ENCODE measurements at places on chromosomes 1 and 21. TPM values are rescaled to one million over a fixed set of nuclear protein-coding genes. Genes with fewer than 3 reads are reported as not detected.

- no peak overlapping the region for H3K4me3 ChIP-seq
- H3K36me3 ChIP-seq, result no peaks in the 10 kb centered on the region
- H3K4me1 ChIP-seq, result peaks cover 20% of the 10 kb centered on the region
- H3K27me3 ChIP-seq, result no peaks in the 10 kb centered on the region
- no peak for DNase-seq
Observed at GRCh38 chr21:28635541-28635940, 357.1 kb downstream of the LTN1 start.

DNA sequence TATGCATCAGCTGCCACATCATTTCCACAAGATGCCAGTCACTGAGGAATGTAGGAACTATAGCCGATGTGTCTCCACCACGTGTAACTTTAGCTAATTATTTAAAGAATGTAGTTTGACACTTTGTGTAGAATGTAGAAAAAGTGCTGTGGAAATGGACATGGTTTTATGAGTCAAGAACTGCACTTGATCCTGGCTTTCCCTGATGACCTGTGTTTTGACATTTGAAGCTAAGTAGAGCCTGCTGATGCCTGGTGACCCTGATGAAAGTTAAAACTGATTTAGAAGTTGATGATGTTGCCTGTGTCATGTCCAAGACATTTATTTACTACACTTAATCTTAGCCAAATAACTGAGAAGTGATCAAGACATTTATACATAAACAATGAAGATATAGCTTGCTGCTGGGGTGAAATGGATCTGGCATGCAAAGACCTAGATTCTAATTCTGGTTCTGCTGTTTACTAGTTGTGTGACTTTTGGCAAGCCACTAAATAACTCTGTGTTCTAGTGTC lies 4.4 kb upstream of the OSBPL9 start:
- H3K36me3 ChIP-seq, result no peaks in the 10 kb centered on the region
- H3K27me3 ChIP-seq, result no peaks in the 10 kb centered on the region
- H3K27ac ChIP-seq, result peak overlapping the region; percentile 45
- no peak overlapping the region for H3K4me3 ChIP-seq

DNA sequence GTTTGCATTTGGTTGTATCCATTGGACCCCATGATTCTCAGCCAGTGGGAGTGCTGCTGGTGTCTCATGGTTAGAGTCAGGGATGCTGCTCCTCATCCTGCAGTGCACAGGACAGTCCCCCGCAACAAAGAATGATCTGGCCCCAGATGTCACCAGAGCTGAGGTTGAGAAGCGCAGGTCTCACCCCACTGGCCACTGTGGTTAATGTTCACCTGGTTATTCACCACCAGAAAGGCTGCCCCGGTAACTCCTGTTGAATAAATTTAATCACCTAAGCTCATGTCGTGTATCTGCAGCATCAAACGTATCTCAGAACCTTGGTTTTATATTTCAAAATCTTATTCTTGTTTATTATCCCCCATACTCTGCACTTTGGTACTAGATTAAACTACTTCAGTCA lies 75.8 kb downstream of the ATP5PO start:
- no peaks in the 10 kb centered on the region for H3K27me3 ChIP-seq
- no peak for DNase-seq
- peaks cover 18% of the 10 kb centered on the region for H3K4me1 ChIP-seq
- H3K4me3 ChIP-seq, result no peak overlapping the region
- no peak overlapping the region for H3K27ac ChIP-seq
- peaks cover 26% of the 10 kb centered on the region for H3K36me3 ChIP-seq

- no peak for DNase-seq
- H3K27ac ChIP-seq, result no peak overlapping the region
- no peak overlapping the region for H3K4me3 ChIP-seq
Observed at GRCh38 chr1:226457307-226457712, 49.4 kb upstream of the PARP1 start.

GRCh38 chr1:196147530-196147929 lies 460.7 kb downstream of the KCNT2 start:
- H3K27me3 ChIP-seq, result no peaks in the 10 kb centered on the region
- no peak for DNase-seq
- no peaks in the 10 kb centered on the region for H3K36me3 ChIP-seq
- H3K4me3 ChIP-seq, result no peak overlapping the region
- H3K4me1 ChIP-seq, result no peaks in the 10 kb centered on the region

GRCh38 chr1:60872426-60873054 lies 209.8 kb upstream of the NFIA start:
- no peak for DNase-seq
- H3K4me1 ChIP-seq, result no peaks in the 10 kb centered on the region
- no peak overlapping the region for H3K4me3 ChIP-seq
- H3K36me3 ChIP-seq, result no peaks in the 10 kb centered on the region

DNA sequence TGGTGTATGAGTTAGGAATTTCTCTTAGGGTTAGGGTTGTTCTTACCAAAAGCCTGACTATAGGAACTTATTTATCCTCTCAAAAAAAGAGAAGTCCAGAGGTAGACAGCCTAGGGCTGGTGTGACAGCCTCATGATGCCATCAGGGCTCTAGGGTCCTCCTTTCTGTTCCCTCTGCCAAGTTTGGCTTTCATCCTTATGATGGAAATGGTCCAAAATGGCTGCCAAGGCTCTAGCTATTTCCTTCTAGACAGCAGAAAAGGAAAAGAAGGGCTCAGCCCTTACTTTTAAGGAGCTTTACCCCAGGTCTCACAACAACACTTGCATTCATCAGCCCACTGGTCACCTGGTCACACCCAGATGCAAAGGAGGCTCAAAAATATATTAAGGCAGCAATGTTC lies 44.5 kb downstream of the IL12RB2 start:
- DNase-seq, result no peak
- H3K27ac ChIP-seq, result no peak overlapping the region
- H3K27me3 ChIP-seq, result no peaks in the 10 kb centered on the region
- no peaks in the 10 kb centered on the region for H3K4me1 ChIP-seq
- H3K4me3 ChIP-seq, result no peak overlapping the region

- no peak for DNase-seq
- no peak overlapping the region for H3K27ac ChIP-seq
- H3K4me3 ChIP-seq, result no peak overlapping the region
- H3K27me3 ChIP-seq, result no peaks in the 10 kb centered on the region
- no peaks in the 10 kb centered on the region for H3K4me1 ChIP-seq
- H3K36me3 ChIP-seq, result no peaks in the 10 kb centered on the region
Observed at GRCh38 chr1:201215531-201216357, 25.1 kb downstream of the IGFN1 start.

- no peaks in the 10 kb centered on the region for H3K4me1 ChIP-seq
- no peaks in the 10 kb centered on the region for H3K27me3 ChIP-seq
- no peak overlapping the region for H3K4me3 ChIP-seq
- DNase-seq, result no peak
- no peak overlapping the region for H3K27ac ChIP-seq
Observed at GRCh38 chr1:55170426-55170825, 44.7 kb downstream of the USP24 start.

- H3K27me3 ChIP-seq, result no peaks in the 10 kb centered on the region
- no peak overlapping the region for H3K4me3 ChIP-seq
Observed at GRCh38 chr1:10734375-10734774, 62.1 kb downstream of the CASZ1 start.

GRCh38 chr1:210663730-210664573 lies 335.2 kb downstream of the HHAT start:
- H3K4me3 ChIP-seq, result no peak overlapping the region
- H3K27me3 ChIP-seq, result no peaks in the 10 kb centered on the region
- H3K27ac ChIP-seq, result no peak overlapping the region
- no peak for DNase-seq
- no peaks in the 10 kb centered on the region for H3K4me1 ChIP-seq
- H3K36me3 ChIP-seq, result no peaks in the 10 kb centered on the region

The CFAP410 gene
- 18.6 TPM for polyA plus RNA-seq

The CD1E gene
- 0.33 TPM for polyA plus RNA-seq

The TRAF3IP3 gene
- 0.34 TPM for polyA plus RNA-seq

The CYP4Z1 gene
- 0.61 TPM for polyA plus RNA-seq

The MYBPHL gene
- polyA plus RNA-seq, result 0.24 TPM

The ATP6V1G3 gene
- not detected for polyA plus RNA-seq

Data from heart left ventricle (tissue), 16 donors.